ENCODE measurements at places on chromosomes 1 and 21.

DNA sequence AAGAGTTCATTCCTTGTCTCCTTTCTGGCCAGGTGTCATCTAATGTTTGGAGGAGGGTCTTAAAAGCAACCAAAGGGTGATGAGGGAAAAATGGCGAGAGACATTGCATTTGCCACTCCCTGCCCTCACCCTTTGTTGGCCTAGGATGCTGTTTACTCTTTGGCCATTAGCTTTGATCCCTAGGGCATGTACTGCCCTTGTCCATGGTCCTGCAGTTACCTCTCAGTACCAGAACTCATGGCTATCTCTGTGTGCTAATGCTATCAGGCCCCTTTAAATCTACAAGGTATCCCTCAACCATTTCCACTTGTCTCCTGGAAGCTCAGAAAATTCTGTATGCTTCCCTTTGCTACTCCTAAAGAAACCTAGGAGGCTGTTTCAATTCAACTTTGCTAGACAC, 424.8 kb upstream of the PLXNA2 start:
- no peak for DNase-seq

DNA sequence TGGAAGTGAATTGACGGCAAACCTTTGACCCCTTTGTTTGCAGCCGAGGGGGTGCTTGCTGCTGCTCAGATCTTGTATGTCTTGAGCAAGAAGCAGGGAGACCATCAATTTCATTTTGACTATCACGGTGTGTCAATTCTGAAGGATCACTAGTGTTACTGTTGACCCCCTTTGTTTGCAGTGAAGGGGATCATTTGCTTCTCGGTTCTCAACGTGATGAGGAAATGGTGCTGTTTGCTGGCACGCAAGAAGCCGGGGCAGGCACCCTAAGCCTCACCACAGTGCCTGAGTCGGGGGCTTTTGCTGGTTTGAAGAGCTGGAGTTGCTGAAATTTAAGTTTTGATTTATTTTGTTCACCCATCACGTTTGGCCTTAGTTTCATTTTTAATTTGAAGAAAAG, 7.5 kb downstream of the RBM15 start:
- no peak for DNase-seq

DNA sequence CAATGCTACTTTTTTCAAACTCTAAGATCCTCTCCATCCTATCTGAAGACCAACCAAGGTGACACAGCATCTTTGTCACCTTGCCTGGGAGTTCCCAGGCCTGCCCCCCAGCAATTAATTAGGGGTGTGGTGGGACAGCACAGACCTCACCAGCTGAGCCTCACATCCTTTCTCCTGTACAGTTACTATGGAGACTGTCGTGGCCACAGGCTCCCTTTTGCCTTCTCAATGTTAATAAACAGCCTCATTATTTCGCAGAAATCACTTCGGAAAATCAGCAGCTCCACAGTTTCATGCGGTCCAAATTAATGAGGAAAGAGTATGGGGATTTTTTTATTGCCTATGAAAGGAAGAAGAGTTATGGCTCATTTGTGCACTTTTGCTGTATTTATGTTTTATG, 378.3 kb downstream of the NPHP4 start:
- DNase-seq: no peak

GRCh38 chr1:112618114-112618720, 724 bp downstream of the ST7L start:
- no peak for DNase-seq

DNA sequence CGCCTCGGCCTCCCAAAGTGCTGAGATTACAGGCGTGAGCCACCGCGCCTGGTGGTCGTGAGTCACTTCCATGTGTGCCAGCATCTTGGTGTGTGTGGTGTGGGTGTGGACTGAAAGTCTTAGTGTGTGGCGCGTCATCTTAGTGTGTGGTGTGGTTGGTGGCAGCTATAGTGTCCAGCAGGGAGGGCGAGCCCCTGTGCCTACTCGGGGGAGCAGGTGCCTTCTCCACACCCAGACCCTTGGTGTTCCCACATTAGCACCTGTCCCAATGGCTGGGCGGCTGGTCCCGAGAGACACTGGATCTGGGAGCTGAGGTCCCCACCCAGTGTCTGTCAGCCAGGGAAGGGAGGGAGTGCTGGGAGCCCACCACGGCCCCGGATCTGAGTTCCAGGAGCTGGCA, 2.8 kb downstream of the SCNN1D start:
- no peak for DNase-seq

- DNase-seq: no peak
Measured at GRCh38 chr1:193537266-193538002, 351.0 kb upstream of the B3GALT2 start.

DNA sequence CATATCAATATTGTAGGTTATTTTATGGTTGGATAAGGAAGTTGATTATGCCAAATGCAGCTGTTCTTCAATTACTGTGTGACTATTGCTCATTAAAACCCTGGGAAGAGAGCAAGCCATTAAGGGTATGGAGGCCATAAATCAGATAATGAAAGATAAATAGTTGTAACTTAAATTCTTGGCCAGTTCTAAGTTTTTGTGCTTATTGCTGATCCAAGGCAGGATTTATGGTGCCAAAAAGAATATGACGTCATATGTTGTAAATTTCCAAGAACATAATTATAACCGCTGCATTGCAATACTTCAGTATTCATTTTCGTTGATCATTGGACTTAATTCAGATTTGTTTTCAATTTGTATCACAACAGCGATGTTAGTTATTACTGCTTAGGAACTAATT, 211.6 kb downstream of the LRRC40 start:
- no peak for DNase-seq
